CD4-positive, alpha-beta T cell treated with Interleukin-17A for 1 hour (primary cell): ENCODE measurements at places on chromosomes 2 and 18.

DNA sequence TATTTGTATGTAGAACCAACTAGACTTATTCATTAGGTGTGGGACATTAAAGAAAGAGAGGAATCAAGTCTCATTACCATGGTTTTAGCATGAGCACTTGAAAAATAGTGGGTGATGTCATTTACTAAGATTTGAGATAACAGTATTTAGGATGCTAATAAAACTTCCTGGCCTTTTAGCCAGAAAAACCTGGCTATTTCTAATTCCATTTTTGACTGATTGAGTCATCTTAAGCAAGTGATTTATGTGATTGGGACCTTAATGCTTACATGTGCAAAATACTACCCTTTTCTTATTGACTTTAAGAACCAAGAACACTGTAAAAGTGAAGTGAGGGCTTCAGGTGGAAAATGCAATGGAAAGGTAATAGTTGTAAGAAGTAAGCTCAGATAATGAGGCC lies 196.8 kb upstream of the SESTD1 start:
- DNase-seq: no peak

GRCh38 chr2:182858671-182859070 lies 7.8 kb downstream of the FRZB start:
- DNase-seq: no peak

GRCh38 chr18:74190086-74190485 lies 41.8 kb downstream of the TIMM21 start:
- DNase-seq: no peak

- DNase-seq: no peak
These were observed 73.8 kb downstream of the TRABD2A start for GRCh38 chr2:84807063-84807485.
